Stimulated activated CD4-positive, alpha-beta T cell treated with anti-CD3 and anti-CD28 coated beads, Interleukin-1b, Interleukin-23, amount 100 ng/mL, for 4 hours (primary cell): ENCODE measurements at places on chromosomes 13 and 19.

DNA sequence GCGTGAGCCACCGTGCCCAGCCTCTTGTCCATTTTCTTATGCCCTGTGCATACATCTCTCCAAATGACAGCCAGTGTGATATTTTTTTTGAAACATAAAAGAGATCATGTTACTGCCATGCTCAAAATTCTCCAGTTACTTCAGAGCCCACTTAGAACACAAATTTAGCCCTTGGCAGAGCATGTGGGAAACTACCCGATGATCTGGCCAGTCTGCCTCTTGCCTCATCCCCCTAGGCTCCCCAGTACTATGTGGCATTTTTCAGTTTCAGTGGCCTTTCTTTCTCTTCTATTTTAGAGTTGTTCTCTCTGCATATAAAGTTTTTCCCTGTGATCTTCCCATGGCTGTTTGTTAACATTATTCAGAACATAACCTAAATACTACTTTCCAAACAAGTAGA is 323.0 kb downstream of the GPC5 start:
- DNase-seq: no peak

DNA sequence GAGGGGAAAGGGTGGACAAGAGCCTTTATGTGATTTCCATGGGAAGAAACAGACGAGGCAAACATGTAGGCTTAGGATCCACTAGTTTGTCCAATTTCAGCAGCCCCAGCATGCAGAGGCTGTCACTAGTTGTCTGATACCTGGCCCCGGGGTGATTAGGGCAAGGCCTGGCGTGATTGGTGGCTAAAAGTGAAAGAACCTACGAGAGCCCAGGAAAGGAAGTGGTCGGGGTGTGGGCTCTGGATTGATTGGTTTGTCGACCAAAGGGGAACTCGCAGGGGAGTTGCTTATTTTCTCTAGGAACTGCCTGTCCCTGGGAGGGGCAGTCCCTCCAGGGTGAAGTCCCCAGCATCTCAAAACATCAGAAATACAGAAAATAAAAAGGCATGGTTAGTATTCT is 64.2 kb upstream of the UQCRFS1 start:
- DNase-seq: peak; percentile 6

GRCh38 chr19:17289489-17289888 is 7.8 kb downstream of the ANKLE1 start:
- no peak for DNase-seq

GRCh38 chr13:45564133-45564776 is 51.3 kb downstream of the ERICH6B start:
- no peak for DNase-seq

GRCh38 chr19:42272989-42273406 is 3.9 kb downstream of the CIC start:
- no peak for DNase-seq

GRCh38 chr13:102402290-102402689 is 442 bp upstream of the FGF14 start:
- no peak for DNase-seq

- no peak for DNase-seq
Observed at GRCh38 chr19:18737954-18738351, 53.2 kb downstream of the COMP start.

DNA sequence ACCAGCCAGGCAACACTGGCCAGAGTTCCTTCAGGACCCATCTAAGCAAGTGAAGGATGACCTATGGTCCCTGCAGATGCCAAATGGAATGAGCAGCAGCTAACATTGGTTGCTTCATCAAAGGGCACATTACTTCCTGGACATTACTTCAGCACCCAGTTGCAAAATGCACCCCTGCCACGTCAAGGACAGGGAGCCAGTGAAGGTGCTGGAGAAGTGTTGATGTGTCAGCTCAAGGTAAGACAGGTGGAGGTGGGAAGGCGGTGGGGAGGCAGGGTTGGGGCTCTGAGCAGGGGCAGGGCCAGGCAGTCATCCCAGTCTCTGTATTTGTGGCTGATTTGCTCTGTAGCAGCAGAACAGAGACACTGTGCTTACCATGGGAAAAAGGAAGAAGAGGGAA is 14.6 kb downstream of the CSNK1A1L start:
- DNase-seq: no peak

DNA sequence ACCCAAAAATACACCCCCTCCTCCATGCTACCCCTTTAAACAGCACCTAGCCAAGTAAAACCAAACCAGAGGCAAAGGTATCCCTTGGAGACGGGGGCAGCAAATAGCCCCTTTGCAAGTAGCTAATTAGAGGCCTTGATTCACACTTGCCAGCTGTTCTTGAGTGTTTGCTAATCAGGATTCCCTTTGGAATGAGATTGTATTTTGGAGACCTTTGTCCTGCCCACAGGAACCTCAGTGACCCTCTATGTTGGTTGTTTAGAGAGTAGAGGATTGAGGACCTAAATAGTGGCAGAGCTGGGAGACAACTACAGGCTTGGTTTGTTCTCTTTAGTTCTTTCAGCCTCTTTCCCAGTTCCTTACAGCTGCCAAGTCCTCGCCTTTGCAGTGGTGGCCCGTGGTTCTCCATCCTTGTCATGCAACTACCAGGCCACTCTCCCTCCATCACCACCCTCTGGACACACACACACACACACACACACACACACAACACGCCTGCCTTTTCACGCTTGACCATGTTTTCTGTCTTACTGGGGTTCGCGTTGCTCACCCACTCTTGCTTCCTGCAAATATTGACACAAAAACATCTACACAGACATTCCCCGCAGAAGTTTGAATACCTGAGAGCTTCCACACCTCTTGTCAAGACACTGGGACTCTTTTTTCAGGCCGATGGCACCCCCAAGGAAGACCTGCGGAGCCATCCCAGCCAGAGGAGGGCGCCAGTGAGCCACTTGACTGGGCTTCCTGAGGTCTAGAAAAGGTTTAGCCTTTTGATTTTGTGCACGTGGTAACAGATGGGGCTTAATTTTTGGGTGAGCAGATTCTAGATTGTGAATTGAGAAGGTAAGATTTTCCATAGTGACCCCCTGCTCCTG is 80.0 kb upstream of the GPR183 start:
- DNase-seq: peak; percentile 85

DNA sequence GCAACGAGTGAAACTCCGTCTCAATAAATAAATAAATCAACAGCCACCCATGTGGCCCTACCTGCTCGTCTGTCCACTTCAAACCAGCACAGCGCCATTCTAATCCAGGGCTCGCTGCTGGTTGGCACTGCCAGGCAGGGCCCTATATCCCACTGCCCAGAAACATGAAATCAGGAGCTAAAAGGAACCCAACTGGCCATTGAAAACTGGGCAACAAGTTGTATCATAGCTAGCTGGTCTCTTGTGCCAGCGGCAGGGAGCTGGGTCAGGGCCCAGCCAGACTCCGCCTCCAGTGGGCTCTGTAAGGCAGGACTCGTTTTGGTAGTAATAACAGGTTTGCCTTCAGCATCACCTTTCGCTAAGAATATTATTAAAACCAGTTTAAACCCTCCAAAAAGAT is 39.3 kb downstream of the GGACT start:
- no peak for DNase-seq

- DNase-seq: no peak
Observed at GRCh38 chr13:59012731-59013130, 1151.0 kb downstream of the DIAPH3 start.

GRCh38 chr13:46641274-46642081 is 88.5 kb downstream of the LRCH1 start:
- DNase-seq: no peak

DNA sequence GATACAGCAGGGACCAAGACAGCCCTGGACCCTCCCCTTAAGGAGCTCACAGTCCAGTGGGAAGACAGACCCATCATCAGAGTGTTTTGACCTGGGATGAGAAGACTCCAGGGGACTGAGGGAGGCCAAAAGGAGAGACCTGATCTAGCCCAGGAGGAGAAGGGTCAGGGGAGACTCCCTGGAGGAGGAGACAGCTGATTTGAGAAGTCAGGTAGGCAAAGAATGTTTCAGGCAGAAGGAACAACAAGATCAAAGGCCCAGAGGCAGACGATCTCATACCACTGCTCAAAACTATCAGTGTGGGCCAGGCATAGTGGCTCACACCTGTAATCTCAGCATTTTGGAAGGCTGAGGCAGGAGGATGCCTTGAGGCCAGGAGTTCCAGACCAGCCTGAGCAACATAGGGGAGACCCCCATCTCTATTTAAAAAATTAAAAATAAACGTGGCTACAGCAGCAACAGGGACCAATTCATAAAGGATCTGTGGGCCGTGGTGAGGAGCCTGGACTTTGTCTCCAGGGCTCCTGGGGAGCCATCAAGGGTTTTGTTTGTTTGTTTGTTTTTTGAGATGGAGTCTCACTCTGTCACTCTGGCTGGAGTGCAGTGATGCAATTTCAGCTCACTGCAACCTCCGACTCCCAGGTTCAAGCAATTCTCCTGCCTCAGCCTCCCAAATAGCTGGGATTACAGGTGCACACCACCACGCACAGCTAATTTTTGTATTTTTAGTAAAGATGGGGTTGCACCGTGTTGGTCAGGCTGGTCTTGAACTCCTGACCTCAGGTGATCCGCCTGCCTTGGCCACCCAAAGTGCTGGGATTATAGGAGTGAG is 2.2 kb upstream of the COX6B1 start:
- no peak for DNase-seq

DNA sequence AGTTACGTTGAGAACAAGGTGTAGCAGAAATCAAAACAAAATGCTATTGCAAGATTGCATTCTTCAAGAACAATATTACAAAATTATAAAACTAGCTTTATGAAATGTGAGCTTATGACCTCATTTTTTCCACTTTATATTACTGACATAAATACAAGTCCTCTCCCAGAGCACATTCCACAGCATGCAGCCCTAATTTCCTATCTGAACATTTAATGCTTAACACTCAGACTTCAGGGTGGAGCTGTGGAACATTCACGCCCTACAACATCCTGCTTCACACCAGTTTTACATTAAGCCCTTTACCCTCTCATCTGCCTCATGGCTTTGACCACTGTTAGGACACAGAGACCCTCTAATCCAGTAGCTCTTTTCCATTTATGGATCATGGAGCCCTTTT is 65.5 kb downstream of the EPSTI1 start:
- DNase-seq: no peak

- DNase-seq: no peak
Observed at GRCh38 chr13:101845245-101846020, 393.0 kb downstream of the ITGBL1 start.

DNA sequence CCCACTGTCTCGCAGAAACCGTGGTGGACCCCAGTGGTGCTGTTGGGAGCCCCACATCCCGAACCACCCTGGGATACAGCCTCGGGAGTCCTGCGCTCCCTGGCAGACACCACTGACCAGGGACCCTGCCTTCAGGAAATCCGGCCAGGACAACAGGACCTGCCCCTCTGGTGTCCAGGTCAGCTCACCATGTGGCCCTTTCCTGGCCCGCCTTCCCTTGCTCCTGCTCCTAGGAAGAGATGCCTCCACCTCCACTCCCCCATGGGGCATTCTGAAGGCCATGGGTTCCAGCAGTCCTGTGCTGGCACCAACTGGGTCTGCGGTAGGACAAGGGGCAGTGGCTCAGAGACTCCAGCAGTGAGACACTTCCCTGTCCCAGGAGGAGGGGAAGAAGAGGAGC is 22.5 kb upstream of the SLC7A10 start:
- DNase-seq: no peak

DNA sequence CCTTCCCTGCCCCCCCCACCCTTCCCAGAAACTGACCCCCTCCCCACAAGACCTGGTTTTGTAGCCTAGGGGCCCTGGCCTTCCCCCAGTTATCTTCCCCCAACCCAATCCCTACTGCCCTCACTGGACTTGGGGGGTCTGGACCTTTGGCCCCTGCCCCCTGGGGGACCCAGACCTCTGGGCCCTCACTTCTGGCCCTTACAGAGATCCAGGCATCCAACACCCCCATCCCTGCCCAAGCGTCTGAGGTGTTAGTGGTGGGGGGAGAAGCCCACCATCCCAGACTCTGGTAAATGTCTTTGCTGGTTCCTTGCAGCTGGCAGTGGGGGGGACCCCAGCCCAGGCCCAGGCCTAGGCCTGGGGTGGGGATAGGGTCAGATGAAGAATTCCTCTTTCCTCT is 3.5 kb upstream of the ZNF428 start:
- DNase-seq: no peak

GRCh38 chr13:38417727-38418126 is 68.1 kb downstream of the UFM1 start:
- no peak for DNase-seq

DNA sequence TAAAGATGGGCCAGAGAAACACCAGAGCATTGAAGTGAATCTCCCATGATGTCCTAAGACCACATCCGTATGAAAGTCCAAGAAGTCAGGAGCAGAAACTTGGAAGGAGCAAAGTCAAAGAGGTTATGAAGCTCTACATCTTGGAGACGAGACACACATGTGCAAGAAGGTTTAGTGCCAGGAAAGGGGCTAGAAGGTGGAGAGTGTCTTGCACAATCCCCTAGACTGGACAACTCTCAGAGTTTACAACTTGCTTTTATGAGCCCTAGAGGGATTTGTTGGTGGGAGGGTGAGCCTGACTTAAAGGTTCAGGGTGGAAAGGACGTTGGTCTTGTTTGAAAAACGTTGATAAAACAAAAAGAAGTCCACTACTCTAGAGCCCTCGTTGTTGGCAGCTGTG is 150.6 kb downstream of the GPC6 start:
- DNase-seq: no peak

DNA sequence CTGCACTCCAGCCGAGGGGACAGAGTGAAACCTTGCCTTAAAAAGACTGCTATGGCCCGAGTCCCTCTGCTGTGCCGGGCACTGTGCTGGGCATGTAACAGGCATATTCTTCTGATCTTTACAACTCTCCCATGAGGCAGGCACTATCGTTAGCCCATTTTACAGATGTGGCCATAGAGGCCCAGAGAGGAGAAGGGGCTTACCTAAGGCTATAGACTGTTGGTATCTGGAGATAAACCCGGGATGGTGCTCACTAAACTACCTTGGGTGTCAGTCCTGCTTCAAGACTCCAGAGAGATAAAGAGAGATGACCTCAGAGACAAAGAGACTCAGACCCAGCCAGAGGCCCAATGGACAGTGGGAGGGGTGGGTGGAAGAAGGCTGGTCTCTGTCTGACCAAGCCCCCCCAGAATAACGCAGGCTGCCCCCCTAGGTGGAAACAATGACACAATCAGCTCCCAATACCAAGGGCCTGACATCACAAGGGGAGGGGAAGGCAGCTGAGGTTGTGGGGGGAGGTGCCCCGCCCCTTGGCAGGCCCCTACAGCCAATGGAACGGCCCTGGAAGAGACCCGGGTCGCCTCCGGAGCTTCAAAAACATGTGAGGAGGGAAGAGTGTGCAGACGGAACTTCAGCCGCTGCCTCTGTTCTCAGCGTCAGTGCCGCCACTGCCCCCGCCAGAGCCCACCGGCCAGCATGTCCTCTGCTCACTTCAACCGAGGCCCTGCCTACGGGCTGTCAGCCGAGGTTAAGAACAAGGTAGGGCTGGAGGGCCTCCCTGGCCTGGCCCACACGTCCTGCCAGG is at the start of gene CNN1:
TSS of gene CNN1 (plus strand) at position 620 of the 805 bp plus-strand sequence. CDS start at position 697, 77 bp downstream.
- DNase-seq: no peak
